ENCODE measurements at places on chromosomes 13 and 19.
A peak's percentile ranks its signal among the peaks of the same experiment; 100 is the strongest.

GRCh38 chr13:109687559-109688448, 98.6 kb downstream of the IRS2 start:
- no peak for DNase-seq

DNA sequence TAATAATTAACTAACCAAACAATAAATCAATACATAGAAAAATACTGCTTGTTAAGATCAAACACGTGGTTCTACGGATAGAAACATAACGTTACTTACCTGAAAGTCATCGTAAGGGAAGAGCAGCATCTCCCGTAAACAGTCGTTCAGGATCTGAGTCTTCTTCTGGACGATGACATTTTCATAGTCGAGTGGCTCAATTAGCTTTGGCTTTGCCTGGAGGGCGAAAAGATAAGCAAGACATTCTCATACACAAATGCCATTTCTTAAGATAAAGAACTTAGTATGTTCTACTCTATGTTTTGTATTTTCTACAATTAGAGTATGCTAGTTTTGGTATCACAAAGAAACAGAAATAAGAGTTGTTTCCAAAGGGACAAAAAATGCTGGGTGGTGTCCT, 22.5 kb downstream of the DOCK9 start:
- DNase-seq = no peak

- no peak for DNase-seq
These were observed 716 bp upstream of the MAP2K2 start for GRCh38 chr19:4124638-4125037.

DNA sequence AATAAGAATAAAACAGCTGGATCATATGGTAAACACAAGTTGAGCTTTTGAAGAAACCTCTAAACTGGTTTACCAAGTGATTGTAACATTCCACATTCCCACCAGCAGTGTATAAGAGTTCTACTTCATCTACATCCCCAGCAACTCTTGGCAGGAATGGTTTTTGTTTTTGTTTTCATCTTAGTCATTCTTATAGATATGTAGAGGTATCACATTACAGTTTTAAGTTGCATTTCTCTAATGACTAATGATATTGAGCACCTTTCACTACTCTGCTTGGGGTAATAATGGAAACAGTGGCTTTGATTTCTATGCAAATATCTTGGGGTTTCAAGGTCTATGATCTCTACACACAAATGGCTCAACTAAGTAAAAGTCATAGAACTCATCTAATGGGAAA, 614.5 kb downstream of the TBC1D4 start:
- no peak for DNase-seq

GRCh38 chr13:41985788-41986508, 25.0 kb upstream of the VWA8 start:
- DNase-seq = peak; percentile 24

All from foreskin melanocyte (primary cell).